T1000 (cell line): ENCODE measurements at places on chromosomes 11 and 22.

DNA sequence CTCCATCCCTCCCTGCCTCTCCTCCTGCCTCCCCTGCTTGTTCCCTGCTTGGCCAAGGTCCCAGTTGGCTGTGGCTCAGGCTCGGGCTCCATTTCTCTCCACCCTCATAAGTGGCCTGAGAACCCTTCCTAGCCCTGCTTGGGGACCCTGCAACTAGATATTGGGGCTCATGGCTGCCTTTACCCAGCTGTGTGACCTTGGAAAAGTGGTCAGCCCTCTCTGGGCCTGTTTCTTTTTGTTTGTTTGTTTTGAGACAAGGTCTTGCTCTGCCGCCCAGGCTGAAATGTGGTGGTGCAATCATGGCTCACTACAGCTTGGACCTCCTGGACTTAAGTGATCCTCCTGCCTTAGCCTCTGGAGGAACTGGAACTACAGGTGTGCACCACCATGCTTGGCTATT is 20.3 kb upstream of the CABP2 start:
- DNase-seq: no peak

DNA sequence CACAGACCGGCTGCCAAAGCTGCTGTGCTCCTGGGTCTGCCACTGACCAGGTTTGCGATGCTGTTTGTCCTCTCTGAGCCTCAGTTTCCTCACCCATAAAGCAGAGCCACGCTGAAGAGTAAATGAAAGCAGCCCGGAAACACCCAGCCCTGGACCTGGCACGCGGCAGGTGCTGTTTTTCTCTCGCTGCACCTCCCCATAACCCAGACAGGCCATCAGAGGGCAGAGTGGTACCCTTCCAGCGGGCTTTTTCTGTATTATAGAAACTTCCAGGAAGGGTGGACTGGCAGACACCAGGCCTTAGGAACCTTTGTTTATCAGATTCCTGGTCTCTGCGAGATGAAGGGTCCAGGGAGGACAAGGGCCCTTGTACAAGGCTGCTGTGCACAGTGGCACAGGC is 17.9 kb upstream of the FGF19 start:
- DNase-seq: no peak

GRCh38 chr22:17264321-17265052 is 45.3 kb upstream of the ADA2 start:
- no peak for DNase-seq

GRCh38 chr11:12319461-12319951 is 57.9 kb upstream of the PARVA start:
- DNase-seq: no peak

DNA sequence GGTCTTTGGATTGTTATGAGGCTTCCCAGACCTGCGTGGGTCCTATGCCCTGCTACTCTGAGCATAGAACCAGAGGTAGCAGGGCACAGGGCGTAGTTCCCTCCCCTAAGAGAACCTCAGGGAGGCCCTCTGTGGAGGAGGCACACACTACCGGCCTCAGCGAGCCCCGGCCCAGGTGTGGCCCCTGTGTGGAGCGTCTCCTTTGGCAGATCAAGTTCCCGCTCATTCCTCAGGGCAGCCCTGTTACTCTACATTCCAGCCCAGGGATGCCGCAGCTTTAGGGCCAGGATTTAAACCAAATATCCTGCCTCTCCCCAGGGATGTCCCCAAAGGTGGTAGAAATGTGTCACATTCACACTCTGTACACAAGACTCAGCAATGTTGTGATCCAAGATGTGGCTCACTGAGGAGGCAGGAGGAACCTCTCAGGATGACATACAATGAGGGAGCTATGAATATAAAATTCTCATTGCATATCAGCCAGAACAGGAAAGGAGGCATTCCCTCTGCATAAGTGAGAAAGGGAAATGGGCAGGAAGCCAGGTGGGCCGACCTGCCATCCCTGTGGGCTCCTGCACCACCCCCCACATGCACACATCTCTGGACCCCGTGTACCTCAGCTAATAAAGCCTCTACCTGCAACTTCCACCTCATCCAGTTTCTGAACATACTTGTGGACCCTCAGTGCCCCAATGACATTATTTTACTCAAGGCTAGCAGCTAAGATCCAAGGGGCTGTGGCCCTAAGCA is 131.9 kb upstream of the TEAD1 start:
- DNase-seq: no peak

GRCh38 chr11:90363739-90364138 is 140.9 kb upstream of the CHORDC1 start:
- no peak for DNase-seq

DNA sequence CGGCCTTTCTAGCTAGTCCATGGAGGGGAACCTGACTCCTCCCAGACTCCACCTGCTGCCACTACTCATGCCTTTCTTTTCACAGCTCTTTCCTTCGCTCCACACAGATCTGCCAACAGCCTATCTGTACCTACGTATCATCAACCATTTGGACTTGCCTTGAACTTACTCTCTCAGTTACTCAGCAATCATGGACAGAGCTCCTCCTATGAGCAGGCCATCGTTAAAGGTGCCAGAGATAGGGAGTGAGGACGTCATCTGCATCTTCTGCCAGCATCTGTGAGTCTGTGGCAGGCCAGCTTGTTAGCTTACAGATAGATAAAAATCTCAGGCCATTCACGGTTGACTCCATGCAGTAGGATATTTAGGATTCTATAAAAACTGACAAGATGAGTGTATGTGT is 162.9 kb upstream of the ZBED5 start:
- no peak for DNase-seq

DNA sequence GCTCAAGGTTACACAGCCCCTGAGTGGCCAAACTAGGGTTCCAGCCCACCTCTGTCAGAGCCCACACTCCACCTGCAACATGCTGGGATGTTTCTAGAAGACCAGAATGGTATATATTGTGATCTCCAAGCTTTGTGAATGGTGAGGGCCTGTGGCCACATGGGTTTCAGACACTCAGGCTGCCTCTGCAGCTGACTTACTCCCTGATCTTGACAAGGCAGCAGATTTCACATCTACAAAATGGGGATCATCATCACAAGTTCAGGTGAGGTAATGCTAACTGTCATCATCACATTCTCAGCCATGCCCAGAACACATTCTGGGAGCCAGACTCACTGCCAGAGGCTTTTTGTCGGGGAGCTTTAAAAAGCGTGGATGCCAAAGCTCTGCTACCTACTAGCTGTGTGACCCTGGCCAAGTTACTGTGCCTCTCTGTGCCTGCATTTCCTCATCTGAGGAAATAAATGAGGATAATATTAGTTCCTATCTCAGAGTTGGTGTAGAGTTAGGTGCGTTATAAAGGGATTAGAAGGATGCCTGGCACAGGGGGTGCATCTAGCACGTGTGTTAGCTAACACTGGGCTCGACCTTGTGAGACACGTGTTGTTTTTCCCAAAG is 24.9 kb upstream of the WNT11 start:
- DNase-seq: no peak

GRCh38 chr11:67667490-67668191 is 6.8 kb downstream of the ALDH3B2 start:
- DNase-seq: no peak

GRCh38 chr22:26968859-26969523 is 311.6 kb downstream of the MIAT start:
- no peak for DNase-seq

DNA sequence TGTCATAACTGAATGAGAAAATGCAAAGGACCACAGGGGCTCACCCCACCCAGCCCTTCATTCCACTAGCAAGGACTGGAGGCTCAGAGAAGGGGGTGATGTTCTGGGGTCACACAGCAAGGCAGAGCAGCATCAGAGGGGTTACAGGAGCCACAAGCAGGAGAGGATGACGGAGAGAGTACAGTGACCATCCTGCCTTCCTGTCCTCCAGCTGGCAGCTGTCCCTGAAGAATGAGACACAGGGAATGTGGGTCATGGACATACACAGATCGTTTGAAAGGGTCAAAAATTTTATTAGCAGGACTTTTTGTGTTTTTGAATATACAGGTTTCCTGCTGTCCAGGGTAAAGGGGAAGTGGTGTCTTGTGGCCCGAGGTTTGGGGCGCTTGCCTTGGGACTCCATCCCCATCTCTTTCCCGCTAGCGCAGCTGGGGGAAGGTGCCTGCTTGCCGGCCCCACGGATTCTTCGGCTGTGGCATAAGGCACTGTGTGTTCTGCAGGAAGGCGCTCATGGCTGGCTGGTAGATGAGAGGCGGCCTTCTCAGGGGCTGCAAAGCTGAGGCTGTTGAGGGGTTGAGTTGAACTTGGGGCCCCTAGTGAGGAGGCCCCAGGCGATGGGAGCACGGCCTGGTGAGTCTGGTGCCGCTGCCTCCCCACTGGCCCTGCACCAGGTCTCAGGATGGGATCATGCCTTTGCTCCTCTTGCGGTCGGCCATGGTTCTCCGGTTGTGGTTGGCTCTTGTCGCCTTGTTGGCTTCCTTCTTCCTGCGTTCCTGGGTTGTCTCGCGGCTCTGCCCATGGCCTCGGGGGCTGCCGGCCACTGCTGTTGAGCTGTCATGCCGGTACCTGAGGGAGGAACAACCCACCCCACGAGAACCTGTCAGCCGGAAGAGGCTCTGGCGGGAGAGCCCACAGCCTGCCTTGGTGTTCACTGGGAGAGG is 21.4 kb downstream of the UQCR10 start:
- no peak for DNase-seq

- DNase-seq: no peak
These were observed 551.6 kb downstream of the OPCML start for GRCh38 chr11:132980670-132981069.

GRCh38 chr11:130472434-130472961 is 24.1 kb downstream of the ADAMTS15 start:
- DNase-seq: no peak

DNA sequence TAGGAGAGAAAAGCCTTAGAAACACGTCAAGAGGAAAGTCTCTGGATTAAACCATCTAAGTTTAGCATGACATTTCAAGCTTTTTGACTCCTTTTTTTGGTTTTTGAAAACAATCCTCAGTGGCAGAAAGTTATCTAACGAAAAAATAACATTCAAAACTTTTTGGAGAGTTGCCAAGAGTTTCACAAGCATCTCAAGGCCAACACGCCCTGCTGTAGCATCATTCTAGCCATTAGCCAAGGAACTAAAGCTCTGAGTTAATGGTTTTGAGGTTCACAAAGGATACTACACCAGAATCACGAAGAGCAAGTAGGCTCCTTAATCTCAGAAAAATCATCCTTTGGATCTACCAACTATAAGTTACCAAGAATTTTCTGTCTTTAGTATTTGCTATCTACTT is 94.8 kb downstream of the PICALM start:
- no peak for DNase-seq

GRCh38 chr11:75341612-75342011 is 9.8 kb downstream of the ARRB1 start:
- no peak for DNase-seq

GRCh38 chr11:27358296-27358695 is 4.7 kb downstream of the CCDC34 start:
- no peak for DNase-seq

DNA sequence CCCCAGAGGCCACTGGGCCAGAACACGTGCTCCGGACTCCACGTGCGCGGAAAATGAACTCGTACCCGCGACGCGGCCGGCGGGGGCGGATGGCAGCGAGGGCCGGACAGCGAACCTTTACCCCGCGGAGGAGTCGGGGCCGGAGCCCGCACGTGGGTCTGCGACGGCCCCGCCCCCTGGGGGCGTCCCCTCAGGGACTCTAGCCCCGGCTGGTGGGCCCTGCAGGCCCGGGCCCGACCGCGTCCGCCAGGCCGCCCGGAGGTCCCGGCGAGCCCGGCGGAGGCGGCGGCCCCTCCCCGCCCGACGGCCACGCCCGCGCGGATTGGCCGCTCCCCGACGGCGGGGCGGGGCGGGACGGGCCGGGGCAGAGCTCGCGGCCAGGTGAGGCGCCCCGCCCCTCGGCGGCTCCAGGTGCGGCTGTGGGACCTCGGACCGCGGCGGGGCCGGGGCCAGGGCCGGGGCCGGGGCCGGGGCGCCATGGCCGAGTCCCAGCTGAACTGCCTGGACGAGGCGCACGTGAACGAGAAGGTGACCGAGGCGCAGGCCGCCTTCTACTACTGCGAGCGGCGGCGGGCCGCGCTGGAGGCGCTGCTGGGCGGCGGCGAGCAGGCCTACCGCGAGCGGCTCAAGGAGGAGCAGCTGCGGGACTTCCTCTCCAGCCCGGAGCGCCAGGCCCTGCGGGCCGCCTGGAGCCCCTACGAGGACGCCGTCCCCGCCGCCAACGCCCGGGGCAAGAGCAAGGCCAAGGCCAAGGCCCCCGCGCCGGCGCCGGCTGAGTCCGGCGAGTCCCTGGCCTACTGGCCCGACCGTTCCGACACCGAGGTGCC is at the start of gene FAM83F:
FAM83F (plus strand) TSS at position 389 of the 827 bp plus-strand sequence; CDS start at position 478, 89 bp downstream.
- DNase-seq: no peak

DNA sequence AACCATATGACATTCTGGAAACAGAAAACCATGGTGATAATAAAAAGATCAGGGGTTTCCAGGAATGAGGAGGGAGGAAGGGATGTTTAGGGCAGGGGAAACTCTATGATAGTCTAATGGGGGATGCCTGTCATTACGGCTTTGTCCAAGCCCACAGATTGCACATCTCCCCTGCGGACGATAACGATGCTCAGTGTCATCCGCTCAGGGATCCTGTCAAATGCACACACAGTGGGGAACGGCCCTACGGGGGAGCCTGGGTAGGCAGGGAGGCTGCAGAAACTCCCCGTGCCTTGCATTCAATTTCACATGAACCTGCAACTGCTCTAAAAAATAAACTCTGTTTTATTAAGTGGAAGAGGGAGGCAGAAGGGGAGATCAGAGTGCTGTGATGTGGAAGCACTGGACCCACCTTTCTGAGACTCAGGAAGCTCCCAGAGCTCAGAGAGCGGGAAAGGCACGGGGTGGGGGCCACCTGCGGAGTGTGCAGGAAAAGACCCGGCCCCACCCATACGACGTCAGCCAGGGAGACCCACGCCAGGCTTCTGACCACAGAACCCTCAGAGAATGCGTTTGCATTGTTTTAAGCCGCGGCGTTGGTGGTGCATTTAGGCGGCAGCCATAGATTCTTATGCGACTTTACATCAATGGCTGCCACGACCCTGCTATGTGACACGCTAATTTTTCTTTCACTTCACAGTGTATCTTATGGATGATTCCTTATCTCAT is 543.5 kb downstream of the BRD1 start:
- DNase-seq: no peak

GRCh38 chr11:86675017-86675416 is 2.6 kb upstream of the ME3 start:
- no peak for DNase-seq

- no peak for DNase-seq
These were observed 17.2 kb downstream of the SYNGR1 start for GRCh38 chr22:39367035-39367434.

DNA sequence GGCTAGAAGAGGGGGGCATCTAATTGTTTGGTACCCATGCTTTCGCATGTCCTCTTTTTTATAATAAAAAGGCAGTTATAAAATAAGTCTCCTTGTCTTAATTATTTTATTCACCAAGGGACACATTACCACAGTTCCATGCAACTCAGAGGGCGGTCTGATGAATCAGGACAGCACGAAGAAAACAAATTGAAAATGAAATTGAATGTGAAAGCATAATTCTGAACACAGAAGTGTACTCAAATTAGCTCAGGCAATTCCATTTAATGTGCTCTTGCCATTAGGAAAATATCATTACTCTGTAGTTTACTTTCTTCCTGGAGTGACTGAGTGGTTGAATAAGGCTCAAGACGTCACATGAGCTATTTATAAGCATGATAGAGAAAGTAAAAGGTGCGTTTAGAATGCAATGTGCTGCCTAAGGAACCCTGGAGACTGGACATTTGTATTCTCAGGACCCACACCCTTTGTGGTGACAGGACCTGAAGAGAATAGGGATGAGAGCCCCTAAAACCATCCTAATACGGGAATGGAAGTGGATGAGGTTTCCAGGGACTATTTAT is 59.6 kb downstream of the MTNR1B start:
- DNase-seq: no peak

- no peak for DNase-seq
These were observed 1487.5 kb downstream of the BRD1 start for GRCh38 chr22:48340191-48340590.
